Cortex of kidney (tissue), 1 donor: ENCODE measurements at places on chromosomes 2 and 18.

DNA sequence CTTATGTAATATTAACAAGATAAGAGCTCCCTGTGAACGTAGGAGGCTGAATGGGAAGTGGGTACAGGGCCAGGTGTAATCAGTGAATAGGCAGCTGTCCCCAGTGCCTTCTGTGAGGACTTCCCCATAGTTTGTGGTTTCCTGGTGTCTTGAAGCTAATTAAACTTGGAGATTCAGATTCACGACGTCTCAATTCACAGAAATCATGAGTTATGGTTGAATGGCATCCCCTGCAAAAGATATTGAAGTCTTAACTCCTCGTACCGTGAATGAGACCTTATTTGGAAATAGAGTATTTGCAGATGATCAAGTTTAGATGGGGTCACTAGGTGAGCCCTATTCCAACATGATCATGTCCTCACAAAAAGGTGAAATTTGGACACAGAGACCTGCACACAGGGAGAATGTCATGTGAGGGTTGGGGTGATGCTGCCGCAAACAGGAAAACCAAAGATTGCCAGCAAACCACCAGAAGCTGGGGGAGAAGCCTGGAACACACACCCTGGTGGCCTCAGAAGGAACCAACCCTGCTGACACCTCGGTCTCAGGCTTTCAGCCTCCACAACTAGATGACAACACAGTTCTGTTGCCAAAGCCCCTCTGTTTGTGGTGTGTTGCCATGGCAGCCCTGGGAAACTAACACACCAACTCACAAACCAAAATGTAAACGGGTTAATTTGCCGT is 13.2 kb downstream of the ARL4C start:
- no peak for DNase-seq

- no peak for DNase-seq
Measured at GRCh38 chr2:147099845-147100244, 745.0 kb upstream of the ACVR2A start.

GRCh38 chr2:170502361-170503130 is 212.6 kb upstream of the SP5 start:
- no peak for DNase-seq

- DNase-seq, result no peak
Measured at GRCh38 chr2:177242121-177242987, 22.2 kb downstream of the NFE2L2 start.

DNA sequence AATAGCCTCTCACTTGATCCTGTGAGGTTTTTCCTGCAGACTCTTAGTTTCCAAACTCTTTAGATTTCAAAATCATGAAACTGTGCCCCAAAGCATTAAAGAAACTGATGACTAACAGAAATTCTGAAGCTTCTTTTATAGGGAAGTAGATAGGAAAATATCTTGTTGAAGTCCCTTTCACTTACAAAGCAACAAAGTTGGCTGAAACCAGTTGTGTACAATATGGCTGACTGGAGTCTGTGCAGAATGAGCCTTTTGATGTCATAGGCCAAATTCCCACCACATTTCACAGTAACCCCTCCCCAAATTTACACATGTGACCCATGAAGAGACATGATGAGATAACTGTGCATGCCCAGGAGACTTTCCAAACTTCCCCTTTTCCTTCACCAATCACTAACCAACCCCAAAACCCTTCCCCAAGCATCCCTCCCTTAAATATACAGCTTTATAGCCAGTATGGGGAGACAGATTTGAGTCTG is 61.7 kb upstream of the NCK2 start:
- DNase-seq, result no peak

DNA sequence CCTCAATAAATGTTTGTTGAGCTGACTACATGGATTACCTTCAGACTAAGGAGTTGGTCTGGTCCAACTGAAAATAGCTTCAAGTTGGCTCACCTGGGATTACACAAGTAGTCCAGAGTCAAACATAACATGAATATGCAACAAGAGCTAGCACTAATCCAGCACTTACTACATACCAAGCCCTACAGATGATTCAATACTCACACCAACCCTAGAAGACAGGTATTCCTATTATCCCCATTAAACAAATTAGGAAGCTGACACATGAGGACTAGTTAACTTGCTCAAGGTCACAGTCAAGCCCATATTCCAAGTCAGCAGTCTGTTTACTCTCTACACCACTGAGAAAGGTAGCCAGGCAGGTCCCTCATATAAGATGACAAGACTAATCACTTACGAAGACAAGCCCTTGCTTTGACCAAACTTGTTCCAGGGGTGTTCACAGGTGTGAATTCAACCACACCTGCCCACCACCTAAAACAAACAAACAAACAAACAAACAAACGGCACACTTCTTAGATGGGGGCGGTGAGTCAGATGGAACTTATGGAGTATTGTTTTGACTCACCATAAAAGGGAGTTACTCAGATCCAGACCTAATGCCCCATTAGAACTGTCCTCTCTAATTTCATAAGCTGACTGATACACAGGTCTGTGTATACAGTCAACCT is 29.1 kb downstream of the TMEM131 start:
- no peak for DNase-seq

DNA sequence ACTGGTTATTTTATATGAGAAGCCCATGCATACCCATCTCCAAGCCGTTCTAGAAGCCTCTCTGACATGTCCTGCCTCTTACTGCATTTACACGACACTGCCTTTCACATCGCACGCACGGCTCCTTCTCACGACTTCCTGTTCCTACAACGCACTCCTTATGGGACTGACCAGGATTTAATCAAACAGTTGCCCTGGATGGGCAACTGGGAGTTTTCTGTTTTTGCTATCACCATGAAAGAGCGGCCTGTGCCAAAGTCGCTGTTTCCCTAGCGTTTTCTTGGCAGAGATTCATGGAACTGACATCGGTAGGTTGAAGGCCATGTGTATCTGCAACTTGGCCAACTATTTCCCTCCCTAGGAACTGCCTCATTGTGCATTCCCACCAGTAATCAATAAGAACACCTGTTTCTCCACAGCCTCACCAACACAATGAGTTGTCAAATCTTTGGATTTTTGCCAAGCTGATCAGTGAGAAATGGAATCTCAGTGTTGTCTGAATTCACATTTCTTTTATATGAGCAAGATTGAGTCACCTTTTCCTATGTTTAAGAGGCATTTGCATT is 97.2 kb upstream of the OTOS start:
- no peak for DNase-seq

- no peak for DNase-seq
Measured at GRCh38 chr2:212871597-212871996, 279.8 kb downstream of the IKZF2 start.

GRCh38 chr2:239908744-239909143 is 116.4 kb downstream of the NDUFA10 start:
- DNase-seq, result no peak

- DNase-seq, result no peak
Measured at GRCh38 chr2:119290859-119291587, 67.4 kb downstream of the STEAP3 start.

DNA sequence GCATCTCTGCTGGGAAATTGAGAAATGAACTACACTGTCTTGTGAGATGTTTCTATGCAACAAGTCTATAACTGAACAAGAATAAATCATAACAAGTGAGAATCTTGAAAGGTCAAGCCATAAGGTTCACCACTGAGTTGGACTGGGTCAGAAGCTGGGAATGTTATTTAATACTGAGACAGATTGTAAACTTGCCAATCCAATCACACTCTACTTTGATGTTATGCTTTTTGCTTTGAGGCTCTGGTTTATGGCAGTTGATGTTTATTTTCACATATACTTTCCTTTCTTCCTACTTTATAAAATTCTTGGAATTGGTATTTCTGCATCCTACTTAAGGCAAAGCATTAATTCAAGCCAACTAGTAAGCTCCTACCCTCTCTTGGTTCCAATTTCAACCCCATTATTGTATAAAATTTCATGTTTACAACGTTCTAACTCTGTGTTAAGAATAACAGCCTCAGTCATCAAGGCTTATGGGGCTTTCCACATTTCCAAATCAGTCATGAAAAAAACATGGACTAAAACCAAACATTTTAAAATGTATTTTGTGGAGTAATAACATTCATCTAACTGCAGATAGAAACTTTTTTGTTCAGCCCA is 533.4 kb downstream of the NYAP2 start:
- DNase-seq, result no peak

- no peak for DNase-seq
Measured at GRCh38 chr2:129074298-129074920, 755.7 kb upstream of the HS6ST1 start.

DNA sequence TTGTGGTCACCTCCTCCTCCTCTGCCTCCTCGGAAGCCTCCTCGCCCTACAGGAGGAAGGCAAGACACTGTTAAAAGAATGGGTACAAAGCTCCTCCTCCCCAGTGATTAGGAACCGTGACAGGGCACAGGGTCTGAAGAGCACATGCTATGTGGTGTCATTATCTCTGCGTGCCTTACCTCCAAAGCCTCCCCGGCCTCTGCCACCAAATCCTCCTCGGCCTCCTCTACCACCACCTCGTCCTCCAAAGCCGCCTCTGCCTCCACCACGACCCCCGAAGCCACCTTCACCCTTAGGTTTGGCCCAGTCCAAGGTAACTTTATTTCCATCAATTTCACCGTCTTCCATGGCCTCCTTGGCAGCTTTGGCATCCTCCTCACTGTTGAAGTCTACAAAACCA is 9.1 kb downstream of the NCL start:
- DNase-seq, result no peak

GRCh38 chr2:70855667-70856066 is 20.1 kb upstream of the CD207 start:
- DNase-seq, result no peak

GRCh38 chr18:74819433-74820059 is 221.9 kb downstream of the ZNF407 start:
- DNase-seq, result no peak

DNA sequence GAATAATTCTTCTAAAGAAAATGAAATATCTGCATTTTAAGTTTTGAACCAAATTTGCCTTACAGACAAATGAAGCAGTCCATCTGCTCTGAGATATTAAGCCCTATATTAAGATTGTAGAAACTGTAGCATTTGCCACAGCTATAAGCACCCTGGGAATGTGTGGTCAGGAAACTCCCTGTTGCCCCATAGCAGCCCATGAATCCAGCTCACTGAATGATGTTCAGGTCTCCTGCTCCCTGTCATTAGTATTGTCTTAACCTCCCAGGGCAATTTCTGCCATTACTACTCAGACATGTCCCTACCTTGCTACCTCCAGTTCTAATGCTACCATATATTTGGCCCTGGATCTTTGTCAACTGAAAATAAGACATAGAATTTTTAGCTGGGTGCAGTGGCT is 41.1 kb downstream of the CDK15 start:
- DNase-seq, result no peak

- DNase-seq, result no peak
Measured at GRCh38 chr2:176514805-176515500, 245.7 kb downstream of the MTX2 start.

DNA sequence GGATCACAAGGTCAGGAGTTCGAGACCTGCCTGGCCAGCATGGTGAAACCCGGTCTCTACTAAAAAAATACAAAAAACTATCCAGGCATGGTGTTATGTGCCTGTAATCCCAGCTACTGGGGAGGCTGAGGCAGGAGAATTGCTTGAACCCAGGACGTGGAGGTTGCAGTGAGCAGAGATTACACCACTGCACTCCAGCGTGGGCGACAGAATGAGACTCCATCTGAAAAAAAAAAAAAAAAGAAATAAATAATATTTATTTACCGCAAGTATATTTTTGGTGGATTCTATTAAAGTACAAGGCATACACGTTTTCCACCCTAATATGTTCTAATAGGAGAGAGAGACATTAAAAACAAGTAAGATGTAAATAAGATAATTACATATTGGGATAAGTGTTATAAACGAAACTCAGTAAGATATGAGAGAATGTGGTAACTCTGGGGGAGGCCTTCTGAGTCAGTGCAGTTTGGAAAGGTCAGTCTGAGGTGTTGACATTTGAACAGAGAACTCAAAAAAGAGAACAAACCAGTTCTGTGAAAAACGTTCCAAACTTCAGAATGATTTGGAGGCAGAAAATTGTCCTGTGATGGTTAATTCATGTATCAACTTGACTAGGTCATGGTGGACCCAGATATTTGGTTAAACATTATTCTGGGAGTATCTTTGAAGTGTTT is 8.8 kb upstream of the POLI start:
- no peak for DNase-seq

DNA sequence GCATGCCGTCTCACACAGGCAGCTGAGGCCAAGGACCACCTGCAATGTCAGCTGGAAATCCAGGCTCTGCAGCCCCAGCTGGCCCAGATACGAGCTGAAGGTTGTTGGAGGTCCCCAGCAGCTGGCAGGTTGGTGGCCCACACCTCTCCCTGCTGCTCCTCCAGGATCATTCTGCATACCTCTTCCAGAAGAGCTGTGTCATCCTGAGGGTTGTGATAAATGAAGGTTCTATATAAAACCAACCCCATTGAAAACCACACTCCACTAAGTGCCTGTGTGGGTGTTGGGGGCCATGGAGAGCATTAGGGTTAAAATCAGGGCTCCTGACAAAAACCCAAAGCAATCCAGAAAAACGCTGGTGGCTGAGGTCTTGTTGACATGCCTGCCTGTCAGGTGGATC is 50.4 kb downstream of the C1QL2 start:
- DNase-seq, result no peak

- DNase-seq, result no peak
Measured at GRCh38 chr2:20212871-20213503, 11.9 kb downstream of the SDC1 start.

- DNase-seq, result no peak
Measured at GRCh38 chr2:97730245-97730644, 16.9 kb downstream of the ZAP70 start.

DNA sequence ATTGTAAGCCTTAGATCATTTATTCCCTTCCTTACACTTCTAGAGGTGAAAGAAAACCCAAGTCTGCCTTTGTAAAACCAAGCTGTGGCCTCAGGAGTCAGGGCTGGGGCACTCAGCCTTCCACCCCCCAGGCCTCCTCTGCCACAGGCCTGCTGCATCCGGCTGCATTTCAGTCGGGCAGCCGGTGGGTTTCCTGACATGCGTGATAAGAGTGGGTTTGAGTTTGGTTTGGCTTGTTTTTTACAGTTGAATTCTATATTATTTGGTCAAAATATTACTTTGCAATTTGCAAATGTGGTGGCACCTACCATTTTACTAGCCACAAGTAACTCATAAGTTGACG is 42.4 kb downstream of the ADI1 start:
- no peak for DNase-seq

GRCh38 chr18:46283895-46284295 is 179.7 kb downstream of the HAUS1 start:
- DNase-seq, result no peak

- DNase-seq, result no peak
Measured at GRCh38 chr2:198347349-198347748, 543.0 kb downstream of the PLCL1 start.
